CD4-positive, alpha-beta T cell treated with Interleukin-6 at 100 ng/mL for 8 hours (primary cell): ENCODE measurements at places on chromosomes 5 and 9.

GRCh38 chr9:137058521-137059234, 4.8 kb upstream of the ENTPD2 start:
- no peak for DNase-seq

- DNase-seq, result peak; percentile 34
Observed at GRCh38 chr5:144183254-144183889, 12.7 kb downstream of the KCTD16 start.

DNA sequence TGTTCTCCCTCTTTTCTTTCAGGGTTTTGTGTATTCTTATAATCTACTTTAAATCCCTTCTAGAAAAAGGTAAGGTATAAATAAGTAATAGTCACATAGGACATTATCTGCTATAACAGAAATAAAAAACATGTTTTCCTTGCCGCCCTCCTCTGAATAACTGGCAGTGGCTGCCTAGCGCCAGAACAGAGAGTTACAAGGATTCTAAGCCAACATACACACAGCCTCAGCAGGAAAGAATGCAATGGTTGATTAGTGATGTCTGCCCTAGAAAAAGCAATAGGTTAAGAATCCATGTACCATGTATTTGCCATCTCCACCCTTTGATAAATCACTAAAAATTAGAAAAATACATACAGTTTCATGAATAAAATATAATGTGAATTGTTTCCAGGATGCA, 4.9 kb downstream of the MED27 start:
- DNase-seq, result no peak

DNA sequence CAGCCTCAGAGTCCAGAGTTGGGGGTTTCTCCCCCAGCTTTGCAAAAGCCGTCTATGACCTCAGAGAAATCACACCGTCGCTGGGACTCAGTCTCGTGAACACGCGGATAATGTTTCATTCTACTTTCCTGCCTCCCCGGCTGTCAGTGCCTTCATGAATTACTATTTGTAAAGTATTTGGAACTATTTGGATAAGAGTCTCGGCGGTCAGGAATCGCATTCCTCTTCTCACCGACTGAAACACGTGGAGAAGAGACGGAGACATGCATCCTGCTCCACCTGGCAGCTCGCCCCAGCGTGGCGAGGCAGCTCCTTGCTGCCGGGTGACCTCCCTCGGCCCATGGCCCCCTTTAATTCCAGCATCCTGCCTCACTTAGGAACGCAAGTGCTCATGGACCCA, 23.9 kb downstream of the IRX2 start:
- DNase-seq, result no peak

- no peak for DNase-seq
Observed at GRCh38 chr9:20980832-20981455, 50.5 kb downstream of the HACD4 start.

DNA sequence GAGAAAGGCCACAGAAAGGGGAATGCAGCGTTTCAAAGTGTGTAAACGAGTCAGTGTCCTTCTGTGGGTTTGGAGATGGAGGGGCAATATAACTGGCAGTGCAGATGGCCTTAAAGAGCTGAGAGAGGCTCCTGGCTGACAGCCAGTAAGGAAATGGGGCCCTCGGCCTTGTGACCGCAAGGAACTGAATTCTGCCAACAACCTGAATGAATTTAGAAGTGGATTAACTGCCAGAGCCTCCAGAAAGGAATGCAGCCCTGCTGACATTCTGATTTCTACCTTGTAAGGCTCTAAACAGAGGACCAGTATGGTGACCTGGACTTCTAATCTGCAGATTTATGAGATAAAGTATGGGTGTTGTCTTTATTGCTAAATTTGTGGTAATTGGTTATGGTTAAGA, 17.5 kb upstream of the NREP start:
- DNase-seq, result no peak

- no peak for DNase-seq
Observed at GRCh38 chr5:4544049-4544670, 596.0 kb upstream of the ADAMTS16 start.

GRCh38 chr5:78354066-78354670, 6.2 kb upstream of the SCAMP1 start:
- no peak for DNase-seq

DNA sequence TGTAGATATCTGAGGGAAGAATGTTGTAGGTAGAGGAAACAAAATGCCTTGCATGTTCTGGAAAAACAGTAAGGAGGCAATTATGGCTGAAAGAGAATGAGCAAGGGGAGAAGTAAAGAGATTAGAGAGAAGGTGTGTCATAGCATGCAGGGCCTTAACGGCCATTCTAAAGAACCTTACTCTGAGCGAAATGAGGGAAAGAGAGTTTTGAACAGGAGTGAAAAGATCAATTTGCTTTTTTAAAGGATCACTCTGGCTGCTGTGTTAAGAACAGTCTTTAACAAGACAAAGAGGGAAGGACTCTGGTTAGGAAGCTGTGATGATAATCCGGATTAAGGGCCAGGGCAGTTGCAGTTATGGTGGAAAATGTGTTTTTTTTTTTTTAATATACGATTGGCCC, 22.6 kb downstream of the PTBP3 start:
- no peak for DNase-seq

DNA sequence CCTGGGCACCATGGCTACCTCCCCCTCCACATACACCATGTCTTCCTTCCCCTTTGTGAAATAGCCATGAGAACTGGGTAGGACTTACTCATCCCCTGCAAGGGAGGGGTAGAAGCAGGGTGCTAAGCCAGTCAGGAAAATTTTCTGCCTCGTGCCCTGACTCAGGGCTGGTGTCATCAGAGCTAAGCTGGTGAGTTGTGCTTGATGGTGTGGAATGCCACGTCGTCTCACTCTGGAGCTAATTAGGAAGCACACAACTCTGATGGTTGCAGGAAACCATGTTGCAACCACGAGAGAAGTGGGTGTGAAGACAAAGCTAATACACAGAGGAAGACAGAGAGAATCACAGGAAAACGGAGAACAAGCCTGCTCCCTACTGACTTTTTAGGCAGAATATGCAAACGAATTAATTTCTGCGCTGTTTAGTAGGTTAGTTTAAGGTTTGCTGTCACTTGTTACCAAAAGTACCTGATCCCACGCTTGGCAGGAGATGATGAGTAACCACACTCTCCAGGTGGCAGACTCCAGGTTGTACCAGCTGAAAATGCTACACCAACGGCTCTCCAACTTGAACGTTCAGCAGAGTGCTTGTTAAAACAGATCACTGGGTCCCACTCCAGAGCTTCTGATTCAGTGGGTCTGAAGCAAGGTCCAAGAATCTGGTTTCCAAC, 54.5 kb downstream of the STK10 start:
- DNase-seq, result peak; percentile 30

DNA sequence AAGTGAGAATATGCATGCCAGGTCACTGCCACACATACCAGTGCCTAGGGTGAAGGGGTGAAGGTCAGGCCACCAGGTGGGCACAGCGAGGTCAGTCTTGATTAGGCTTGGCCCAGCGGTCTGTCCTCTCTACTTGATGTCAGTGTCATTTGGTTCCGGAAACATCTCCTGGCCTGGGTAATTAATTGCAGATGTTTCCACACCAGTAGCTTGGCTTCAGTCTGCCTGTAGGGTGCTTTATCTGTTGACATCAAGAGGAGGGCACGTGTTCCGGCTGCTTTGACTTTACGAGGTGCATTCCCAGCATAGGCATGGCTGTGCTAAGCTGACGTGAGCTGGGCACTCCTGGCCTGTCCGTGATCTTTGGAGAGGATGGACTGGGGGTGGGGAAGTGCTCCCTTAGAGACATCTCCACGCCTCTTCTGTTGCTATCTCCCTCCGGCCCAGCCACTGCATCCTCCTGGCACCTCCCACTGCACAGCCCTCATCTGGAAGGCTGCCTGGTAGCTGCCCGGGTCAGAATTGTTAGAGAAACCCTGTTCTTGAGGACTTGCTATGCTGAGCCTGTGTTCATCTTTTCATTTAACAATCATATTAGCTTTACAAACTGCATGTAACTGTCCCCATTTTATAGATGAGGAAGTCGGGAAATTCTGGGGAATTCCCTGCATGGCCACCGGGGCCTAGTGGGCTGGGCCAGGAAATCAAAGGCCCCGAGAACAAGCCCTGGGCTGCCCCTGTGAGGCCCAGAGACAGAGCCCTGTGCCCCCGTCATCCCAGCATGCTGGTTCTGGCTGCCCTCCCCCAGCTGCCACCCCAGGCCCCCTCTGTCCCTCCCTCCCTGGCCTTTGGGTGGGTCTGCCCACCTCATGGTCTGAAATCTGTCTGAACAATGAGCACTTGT, 29.1 kb downstream of the JADE2 start:
- DNase-seq, result peak; percentile 27

GRCh38 chr9:127358023-127358535, 38.9 kb upstream of the SLC2A8 start:
- DNase-seq, result no peak

DNA sequence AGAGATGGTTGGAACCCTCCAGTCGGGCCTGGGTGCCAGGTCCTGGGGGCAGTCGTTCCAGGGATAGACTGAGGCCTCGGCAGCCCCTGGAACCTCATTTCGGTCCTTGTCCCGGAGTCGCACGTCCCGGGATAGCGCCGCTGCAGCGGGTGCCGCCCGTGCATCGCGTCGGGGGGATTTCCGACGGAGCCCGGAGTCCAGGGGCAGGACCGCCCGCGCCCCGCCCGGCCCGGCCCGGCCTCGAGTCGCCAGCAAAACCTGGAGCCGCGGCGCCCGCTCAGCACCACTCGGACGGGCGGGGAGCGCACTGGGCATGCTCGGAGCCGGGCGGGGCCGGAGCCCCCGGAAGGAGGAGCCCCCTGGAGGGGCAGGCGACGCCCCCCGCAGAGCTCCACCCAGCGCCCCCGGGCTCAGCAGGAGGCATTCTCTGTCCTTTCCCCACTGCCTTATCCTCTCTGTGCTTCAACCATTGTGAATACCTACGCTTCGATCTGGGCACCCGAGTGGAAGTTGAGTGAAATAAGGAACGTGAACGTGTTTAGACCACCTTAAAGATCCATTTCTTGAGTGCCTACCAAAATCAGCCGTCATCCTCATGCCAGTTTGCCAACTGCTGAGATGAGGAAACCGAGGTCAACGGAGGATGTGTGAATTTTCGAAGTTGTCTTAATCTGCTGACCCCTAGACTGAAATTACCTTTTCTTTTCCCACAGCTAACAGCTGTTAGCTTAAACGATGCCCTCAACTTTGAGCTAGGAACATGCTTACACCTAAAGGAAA, 1.7 kb upstream of the PTPN3 start:
- DNase-seq, result no peak

GRCh38 chr5:66863243-66864170, 267.3 kb downstream of the MAST4 start:
- DNase-seq, result no peak

DNA sequence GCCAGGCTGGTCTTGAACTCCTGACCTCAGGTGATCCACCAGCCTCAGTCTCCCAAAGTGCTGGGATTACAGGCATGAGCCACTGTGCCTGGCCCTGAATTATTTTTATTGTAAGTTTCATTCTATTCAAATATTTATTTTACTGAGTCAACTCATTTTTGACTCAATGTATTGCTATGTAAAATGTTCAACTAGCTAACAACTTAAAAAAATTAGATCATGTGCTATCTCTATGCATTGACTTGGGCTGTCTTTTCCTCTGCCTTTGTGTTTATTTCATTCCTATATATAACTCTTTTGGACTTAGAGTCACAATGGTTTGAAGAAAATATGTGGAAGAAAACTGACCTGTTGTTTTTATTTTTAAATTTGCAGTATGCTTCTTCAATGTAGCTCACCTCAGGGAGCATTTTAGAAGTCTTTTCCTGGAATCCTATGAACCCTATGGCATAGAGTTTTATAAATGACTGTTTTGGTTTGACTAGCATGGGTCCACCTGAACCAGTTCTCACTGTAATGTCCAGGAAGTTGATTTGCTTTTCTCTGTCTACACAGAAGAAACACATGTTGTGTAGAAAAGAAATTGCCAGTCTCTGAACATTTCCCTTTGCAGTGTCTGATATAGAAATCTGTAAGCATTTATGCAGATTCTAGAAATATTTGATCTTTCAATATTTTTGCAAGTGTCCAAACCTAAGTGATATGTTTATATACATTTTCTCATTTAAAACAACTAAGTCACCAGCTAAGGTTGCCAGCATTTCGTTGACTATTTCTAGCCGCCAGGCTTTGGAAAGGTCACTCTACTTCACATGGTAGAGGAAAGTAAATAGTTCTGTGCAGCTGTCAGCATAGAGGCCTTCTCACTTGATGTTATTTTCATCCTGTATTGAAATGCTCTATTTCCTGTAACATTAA, 138.8 kb downstream of the PCSK1 start:
- no peak for DNase-seq

DNA sequence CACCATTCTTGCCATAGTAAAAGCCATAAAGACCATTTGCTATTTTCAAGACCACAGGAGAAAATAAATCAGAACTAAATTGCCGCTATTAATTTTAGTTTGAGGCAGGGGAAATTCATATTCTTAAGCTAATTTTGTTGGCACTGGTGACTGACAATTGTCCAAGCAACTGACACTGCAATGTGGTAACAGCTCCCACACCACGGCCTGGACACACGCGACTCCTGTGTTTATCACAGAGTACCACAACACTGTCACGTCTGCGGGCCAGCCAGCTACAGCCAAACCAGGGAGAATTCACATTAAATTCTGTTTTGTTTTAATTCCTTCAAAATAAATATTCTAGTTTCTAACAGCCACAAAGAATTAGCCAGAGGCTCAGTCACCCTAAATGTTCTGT, 481.9 kb downstream of the CTNND2 start:
- DNase-seq, result no peak

DNA sequence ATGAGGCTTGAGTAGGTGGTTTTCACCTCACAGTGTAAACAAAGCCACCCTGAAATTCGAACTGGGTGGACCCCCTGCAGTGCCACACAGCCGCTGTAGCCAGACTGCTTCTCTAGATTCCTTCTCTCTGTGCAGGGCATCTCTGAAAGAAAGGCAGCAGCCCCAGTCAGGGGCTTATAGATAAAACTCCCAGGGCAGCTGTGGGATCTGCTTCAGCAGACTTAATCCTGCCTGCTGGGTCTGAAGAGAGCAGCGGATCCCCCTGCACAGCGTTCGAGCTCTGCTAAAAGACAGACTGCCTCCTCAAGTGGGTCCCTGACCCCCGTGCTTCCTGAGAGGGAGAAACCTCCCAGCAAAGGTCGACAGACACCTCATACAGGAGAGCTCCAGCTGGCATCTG, 71.4 kb downstream of the CARTPT start:
- DNase-seq, result no peak
